ENCODE measurements at places on chromosomes 7 and 10.

DNA sequence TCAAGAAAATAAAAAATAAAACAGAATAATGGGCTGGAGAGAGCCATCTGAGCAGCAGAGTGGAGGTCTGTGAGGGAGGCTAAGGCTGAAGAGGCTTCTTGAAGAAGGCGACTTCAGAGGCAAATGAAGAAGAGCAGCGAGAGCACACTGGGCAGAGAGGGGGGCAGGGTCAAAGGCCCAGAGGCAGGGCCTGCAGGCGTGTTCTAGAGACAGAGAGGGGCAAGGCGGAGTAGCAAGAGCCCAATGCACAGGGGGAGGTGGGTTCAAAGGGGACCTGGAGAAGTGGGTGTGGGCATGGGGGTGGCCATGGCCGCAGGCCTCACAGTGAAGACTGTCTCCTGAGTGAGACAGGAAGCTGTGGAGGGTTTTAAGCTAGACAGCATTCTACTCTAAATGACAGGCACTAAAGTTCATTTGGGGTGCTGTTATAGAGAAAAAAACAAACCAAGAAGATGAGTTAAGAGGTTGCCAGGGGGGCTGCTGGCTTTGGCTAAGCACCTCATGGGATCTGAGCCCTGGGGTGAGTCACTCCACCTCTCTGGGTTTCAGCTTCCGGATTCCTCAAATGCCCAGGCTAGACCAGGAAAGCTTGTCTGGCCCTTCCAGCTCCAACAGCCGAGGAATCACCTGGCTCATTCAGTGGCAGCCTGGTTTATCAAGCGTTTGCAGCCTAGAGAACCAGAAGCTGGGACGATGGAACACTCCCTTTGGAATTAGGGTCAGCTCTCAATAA, 81.7 kb downstream of the DLG5 start:
- peak; percentile 70 for DNase-seq

- no peak for DNase-seq
Measured at GRCh38 chr10:16478801-16479200, 42.0 kb downstream of the PTER start.

DNA sequence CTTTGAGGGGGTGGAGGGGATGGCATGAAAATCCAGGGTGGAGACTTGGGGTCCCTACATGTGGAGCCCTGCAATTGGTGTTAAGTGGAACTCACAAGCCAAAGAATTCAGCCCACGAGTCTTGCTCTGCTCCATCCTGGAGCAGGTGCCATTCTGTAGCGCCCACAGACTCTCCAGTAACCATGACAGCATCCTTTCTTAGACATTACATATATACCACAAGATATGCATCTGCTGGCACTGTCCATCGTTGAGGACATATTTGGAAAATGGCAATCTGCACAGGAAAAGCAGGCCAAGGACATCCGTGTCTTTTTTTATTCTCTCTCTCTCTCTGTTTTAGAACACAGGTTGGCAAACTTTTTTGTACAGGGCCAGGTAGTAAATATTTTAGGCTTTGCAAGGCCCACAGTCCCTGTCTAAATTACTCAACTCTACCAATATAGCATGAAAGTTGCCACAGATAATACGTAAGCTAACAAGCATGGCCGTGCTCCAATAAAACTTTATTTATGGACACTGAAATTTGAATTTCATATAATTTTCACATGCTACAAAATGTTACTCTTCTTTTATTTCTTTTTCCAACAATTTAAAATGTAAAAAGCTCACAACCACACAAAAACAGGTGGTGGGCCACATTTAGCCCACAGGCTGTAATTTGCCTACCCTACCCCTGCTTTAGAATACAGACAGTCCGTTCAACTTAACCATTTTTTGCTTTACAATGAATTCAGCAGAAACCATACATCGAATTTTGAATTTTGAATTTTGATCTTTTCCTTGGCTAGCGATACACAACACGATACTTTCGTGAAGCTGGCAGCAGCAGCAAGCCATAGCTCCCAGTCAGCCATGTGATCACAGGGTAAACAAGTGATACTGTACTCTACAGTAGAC, 141.4 kb upstream of the STK17A start:
- no peak for DNase-seq

DNA sequence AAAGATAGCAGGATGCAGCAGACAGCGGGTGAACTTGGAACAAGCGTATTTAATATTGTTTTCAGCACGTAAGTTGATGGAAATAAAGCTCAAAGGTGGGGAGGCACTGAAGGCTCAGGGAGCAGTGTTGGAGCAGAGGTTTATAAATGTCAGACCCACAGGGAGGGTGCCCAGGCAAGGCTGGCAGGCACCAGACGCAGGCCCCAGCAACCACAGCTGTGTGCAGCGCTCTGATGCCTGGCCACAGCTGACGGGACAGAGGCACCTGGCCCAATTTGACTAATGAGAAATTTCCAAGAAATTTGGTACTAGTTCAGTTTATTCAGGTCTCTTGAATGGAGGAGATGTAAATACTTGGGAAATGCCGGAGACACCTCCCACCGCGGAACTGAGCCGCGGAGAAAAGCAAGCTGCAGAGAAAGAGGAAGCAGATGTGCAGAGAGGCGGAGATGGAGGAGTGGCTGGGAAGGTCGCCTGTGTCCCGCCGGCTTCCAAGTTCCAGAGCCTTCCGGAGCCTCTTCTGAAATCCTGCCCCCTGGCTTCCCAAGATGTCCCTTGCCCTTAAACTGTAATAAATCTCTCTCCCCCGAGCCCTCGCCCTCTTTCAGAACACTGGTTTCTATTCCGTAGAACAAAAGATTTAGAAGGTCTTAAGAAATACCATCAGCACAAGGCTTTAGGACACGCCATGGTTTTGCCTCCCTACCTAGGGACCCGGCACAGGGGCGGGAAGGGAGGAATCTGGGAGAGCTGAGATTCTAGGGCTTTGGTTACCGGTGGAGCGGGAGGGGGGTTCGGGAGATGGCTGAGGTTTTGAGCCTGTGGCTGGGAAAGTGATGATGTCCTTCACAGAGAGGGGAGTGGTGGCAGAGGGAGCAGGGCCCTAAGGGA, 38.4 kb upstream of the PLXNA4 start:
- DNase-seq, result no peak

DNA sequence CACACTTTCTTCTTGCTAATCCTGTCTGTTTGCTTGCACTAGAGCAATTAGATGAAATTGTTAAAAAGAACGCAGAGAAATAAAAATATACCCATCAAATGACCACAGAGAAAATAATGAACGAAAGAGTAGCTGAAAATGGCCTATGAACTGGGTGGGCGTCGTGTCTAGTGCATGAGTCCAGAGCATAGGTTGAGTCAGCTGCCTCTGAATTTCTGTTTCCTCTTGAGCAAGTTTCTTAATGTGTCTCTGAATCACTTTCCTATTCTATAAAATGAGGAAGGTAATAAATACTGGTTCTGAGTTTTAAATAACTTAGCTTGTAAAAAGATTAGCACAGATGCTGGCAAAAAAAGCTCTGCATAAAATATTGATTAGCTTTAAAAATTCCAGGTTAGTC, 75.0 kb downstream of the POM121L12 start:
- no peak for DNase-seq

GRCh38 chr7:15245831-15246230, 316.0 kb downstream of the AGMO start:
- DNase-seq, result no peak
